Stimulated activated CD4-positive, alpha-beta T cell treated with anti-CD3 and anti-CD28 coated beads, Interleukin-15, amount 100 ng/mL, for 48 hours (primary cell): ENCODE measurements at places on chromosomes 1 and 21.
A peak's percentile ranks its signal among the peaks of the same experiment; 100 is the strongest.

- no peak for DNase-seq
Observed at GRCh38 chr1:107920561-107920960, 44.4 kb downstream of the VAV3 start.

- DNase-seq, result peak; percentile 38
Observed at GRCh38 chr1:234544087-234544579, 65.2 kb upstream of the TARBP1 start.

DNA sequence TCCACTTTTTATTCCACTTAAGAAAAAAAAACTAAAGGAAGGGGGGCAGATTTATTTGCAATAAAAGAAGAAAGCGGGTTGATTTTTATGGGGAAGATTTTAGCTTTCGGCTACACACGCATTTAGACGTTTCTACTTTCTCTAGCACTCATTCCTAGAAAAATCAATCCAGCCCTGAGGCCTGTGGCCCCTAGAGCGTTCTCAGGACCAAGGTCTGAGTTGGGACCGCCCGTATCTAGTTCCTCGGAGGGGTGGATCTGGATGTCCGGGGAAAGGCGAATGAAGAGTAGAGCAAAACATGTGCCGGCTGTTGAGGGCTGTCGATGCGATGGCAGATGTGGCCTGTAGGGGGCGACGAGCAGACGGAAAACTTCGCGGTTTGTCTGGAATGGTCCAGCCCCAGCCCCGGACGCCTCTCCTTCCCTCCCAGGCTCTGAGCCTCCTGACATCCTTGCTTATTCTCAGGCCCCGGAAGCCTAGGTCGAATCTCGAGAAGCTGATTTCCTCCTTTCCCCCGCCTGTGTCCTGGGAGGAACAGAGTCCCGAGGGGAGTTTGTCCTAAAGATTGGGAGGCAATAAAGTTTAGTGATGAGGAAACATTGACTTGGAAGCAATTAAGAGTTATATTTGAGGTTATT lies 5.2 kb downstream of the FOXD3 start:
- DNase-seq, result no peak

- no peak for DNase-seq
Observed at GRCh38 chr21:25567472-25567871, 39.8 kb downstream of the MRPL39 start.

DNA sequence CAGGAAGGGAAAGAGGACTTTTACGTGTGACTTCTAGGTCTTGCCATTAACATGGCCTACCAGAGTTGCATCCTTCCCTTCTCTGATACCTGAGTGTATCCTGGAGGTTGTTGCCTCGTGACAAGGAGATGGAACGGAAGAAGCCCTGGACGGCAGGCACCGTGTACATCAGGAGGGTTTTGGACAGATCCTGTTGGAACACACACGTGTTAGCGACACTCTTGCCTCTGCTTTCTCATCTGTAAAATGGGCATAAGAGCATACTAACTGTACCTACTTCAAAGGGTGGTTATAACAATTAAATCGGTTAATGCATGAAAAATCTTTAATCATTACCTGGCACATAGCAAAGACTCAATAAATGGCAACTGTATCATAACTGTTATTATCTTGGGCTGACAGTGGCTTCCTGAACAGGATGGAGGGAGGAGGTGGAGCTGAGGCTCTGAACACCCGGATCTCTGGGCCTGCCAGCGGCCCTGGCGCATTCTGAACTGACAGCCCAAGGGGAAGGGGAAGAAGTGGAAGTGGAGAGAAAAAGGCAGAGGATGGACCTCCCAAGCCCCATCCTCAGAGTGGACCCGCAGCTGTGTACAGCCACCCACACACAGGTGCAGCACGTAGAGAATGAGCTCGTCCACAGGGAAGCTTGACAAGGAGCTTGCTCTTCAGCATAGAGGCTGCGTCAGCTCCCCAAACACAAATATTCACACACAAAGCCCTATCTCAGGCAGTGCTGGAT lies 30.2 kb upstream of the EXOSC10 start:
- no peak for DNase-seq

- DNase-seq, result no peak
Observed at GRCh38 chr1:65174585-65174984, 26.6 kb downstream of the AK4 start.

DNA sequence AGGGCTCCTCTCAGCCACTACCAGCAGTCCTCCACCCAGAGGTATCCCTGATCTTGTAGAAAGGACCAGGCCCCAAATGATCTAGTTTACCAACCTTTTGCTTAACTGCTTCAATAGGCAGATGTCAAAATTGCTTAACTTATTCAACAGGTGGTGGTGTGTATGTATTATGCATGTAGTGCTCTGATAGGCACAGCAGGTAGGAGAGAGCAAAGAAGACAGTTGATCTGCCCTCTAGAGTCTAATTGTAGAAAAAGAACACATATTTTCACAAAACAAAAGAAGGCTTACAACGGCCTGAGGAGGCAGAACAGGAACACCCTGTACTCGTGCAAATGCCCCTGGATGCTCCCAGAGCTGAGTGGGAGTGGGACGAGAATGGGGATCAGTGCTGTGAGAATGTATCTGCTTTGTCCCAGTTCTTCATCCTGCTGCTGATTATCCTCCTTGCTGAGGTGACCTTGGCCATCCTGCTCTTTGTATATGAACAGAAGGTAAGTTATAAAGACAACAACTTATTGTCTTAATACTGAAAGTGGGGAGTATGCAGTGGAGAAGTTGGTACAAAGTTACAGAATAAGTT lies 21.1 kb downstream of the CD53 start:
- no peak for DNase-seq

GRCh38 chr1:175277783-175278733 lies 85.5 kb upstream of the KIAA0040 start:
- no peak for DNase-seq

DNA sequence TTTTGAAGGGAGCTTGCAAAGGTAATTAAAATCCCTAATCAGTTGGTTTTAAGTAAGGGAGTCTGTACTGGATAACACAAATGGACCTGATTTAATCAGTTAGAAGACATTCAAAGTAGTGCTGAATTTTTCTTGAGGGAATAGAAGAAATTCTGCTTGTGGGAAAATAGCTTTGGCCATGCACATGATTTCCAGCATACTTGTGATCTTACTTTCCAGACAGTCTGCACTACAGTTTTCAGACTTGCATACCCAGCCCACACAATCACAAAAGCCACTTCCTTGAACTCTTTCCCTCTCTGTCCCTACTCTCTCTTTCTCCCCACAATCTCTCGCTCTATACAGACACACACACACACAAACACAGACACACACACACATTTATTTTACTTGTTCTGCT lies 852.1 kb downstream of the PLA2G4A start:
- no peak for DNase-seq

DNA sequence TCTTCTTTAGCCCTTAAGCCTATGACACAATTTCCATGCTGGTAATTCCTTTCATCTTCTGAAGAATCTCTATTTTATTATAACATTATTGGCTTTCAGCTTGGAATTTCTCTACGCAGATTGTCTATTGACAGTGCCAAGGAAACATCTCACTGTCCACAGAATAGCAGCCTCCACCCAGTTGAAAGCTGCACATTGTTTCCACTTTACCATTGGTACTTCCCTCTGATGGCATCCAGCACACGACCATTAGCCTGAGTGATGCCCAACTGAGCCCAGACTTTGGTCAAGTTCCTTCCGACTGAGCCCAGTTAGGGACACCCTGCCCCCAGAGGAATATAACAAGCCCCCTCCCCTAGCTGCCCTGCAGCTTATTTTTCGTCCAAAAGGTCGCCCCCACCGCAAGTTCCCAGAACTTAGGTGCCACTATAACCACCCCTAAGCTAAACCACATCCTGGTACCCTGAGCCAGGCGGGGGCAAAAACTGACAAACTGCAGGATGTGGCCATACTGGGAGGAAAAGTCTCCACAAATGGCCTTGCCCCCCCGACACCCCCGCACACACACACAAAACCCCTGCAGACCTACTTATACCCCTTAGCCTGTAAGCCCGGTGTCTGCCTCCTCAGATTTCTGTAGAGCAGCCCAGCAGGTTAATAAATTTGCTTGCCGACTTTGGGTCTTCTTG lies 13.2 kb downstream of the GBP5 start:
- DNase-seq, result no peak

DNA sequence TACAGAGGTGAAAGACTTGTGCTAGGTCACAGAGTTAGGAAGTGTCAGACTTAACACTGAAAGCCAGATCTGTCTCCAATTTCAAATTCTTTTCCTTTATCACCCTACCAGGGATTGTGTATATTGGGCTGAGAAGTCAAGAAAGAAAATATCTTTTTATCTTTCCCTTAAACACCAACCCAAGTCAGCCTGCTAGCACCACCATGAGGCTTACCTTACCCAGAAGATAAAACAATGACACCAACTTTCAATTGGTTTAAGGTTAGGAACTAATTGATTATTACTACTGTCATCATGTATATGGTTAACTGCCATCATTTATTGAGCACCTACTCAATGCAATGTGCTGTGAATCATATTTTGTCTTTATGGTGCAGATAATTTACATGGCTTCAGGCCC lies 178.9 kb upstream of the FOXD3 start:
- DNase-seq, result no peak

DNA sequence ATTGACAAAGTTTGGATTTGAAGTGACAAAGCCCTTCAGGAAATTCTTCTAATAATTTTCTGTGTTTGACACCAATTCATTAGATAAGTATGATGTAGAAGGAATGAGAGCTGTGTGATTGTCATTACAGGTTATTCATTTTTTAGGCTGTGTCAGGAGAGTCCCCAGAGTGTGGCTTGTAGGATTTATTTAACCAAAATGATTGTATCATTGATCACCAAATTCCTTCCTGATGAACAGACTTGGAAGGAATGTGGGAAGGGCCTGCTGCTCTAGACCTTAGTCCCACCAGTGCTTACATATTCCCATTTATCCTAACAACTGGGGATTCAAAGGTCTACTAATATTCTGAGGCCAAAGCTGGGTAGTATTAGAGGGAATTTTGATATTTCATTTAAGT lies 383.3 kb upstream of the KAZN start:
- DNase-seq, result no peak

DNA sequence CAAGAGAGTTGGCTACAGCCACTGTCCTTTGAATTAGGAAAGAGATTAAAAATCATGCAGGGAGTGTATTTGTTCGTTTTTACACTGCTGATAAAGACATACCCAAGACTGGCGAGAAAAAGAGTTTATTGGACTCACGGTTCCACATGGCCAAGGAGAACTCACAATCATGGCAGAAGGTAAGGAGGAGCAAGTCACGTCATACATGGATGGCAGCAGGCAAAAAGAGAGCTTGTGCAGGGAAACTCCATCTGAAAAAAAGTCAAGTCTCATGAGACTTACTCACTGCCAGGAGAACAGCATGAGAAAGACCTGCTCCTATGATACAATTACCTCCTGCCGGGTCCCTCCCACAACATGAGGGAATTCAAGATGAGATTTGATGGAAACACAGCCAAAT lies 1595.2 kb downstream of the KCNT2 start:
- DNase-seq, result no peak

GRCh38 chr1:157095551-157095950 lies 4.1 kb downstream of the ETV3L start:
- DNase-seq, result no peak

DNA sequence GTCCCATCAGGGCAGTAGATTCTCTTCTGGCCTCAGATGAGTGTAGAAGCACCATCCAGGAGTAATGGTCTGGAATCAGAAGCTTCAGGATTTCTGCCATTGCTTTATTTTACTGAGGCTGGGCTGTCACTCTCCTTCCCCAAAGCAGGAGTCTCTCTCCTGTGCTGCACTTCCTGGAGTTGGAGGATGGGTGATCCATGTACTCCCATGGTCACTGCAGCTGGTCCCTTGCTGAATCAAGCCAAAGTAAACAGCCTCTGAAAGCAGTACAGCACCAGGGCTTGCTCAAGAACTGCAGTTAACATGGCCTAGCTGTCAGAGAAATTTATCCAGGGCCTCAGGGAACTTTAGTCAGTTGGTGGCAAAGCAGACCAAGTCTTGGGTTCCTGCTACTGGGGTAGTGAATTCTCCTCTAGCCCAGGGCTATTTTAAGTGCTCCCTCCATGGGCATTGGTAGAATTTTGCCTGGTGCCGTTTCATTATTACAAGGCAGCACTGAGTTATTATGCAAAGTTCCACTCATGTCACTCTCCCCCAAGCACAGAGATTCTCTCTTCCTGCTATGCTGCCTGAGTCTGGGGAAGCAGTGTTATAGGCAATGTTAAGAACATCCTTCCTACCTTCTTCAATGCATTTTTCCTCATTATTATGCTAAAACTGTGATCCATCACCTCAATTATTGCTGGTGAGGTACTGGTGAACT lies 29.5 kb downstream of the DRAM2 start:
- DNase-seq, result no peak

GRCh38 chr1:202844259-202844658 lies 33.5 kb downstream of the PCAT6 start:
- DNase-seq, result no peak

DNA sequence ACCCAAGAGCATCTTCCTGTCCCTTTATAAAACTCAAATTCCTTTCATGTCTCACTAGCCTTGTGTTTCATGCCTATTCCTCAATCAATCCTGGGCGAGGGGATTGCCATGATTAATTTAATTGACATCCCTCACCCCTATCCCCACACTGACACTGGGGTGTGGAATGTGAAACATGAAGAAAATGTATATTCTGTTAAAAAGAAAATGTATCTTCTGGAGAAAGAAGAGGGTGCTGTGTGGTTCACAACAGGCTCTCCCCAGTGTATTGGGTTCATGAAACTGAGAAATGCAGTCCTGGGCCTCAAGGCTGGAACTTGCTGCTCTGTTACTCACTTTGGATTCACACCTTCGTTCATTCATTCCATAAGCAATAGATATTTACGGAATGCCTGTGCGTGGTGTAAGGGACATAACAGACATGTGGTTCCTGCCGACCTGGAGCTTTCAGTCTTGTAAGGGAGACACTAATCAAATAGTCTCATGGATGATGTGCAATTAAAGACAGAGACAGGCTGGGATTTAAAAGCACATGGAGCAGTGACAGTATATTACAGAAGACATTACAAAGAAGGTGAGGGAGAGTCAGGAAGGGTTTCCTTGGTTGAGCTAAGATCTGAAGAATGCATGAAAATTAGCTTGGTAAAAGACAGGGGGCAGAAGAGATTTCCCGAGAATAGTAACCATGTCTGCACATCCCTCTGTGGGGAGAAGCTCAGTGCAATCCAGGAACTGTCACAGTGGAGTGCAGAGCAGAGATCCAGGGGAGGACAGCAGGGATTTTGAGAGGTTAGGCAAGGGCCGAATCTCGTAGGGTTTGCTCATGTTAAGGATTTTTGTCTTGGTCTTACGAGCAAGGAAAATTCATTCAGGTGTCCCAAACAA lies 32.1 kb downstream of the SERTAD4 start:
- DNase-seq, result no peak

DNA sequence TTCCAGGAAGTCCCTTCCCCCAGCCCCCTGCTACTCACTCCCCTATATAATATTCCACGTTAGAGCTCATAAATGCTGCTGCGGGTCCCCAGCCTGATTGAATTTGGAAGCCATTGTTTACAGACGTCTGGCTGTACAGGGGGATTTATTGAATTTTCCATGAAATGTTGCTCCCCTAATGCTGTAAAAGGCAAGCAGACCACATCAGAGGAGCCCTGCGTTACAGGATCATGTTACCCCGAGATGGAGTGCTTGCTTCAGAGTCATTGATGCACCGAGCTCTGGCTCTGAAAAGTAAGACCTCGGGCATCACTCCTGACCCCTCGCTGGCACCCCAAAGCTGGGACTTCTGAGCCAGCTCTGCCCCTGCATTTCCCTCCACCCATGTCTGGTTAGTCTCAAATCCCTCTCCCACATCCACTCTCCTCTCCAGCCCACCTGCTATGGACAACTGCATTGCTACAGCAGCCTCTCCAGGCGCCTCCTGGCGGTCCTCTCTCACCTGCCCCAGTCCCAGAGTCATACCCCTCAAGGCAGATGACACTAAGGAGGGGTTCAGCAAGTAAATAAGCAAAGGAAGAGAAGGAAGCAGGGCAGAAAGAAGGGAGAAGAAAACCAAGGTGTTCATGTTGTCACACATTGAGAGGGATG lies 127.8 kb downstream of the TMEM53 start:
- no peak for DNase-seq
